K562 (cell line): ENCODE measurements at places on chromosomes 7 and 10.

DNA sequence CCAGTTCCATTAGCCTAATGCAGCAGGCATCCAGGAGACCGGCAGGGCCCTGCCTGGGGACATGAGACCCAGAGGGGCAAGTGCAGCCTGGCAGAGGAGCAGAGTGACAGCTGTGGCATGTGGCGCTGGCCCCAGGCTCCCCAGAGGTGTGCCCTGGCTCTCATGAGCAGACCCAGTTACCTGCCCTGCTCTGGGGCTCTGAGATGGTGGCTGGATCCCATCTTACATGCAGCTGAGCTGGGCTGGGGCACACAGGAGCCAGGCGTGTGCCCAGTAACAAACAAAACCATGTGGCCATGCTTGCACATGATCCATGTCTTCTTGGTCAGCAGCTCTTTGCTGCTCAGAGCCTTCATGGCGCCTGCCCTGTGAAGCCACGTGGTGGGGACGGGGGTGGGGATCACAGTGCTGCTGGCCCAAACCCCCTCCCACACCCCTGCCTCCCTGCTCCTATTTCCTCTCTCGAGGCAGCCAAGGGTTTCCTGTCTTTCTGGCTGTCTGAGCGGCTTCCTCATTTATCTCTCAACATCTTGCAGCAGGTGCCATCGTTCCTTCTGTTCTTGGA is 40.3 kb upstream of the GTF2I start:
- DNase-seq = peak; percentile 44

DNA sequence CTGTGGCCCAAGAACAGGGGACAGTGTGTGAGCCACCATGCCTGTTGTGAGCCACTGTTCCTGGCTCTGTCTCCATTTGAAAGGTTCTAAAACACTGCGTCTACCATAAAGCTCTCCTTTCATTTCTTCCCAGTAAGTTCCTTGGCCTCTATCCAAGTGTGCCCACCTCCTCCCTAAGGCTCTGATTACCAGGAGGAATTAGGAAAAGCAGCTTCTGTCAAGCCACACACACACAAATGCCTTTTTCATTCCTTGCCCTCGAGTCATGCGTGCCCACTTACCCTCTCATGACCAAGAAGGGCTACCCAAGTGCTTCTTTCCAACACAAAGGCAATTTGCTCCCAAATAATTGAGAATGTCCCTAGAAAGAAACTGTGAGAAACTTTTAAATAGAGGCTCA is 70.8 kb upstream of the PARD3 start:
- DNase-seq = no peak

- DNase-seq = no peak
Measured at GRCh38 chr7:148014541-148014940, 576.0 kb upstream of the C7orf33 start.

DNA sequence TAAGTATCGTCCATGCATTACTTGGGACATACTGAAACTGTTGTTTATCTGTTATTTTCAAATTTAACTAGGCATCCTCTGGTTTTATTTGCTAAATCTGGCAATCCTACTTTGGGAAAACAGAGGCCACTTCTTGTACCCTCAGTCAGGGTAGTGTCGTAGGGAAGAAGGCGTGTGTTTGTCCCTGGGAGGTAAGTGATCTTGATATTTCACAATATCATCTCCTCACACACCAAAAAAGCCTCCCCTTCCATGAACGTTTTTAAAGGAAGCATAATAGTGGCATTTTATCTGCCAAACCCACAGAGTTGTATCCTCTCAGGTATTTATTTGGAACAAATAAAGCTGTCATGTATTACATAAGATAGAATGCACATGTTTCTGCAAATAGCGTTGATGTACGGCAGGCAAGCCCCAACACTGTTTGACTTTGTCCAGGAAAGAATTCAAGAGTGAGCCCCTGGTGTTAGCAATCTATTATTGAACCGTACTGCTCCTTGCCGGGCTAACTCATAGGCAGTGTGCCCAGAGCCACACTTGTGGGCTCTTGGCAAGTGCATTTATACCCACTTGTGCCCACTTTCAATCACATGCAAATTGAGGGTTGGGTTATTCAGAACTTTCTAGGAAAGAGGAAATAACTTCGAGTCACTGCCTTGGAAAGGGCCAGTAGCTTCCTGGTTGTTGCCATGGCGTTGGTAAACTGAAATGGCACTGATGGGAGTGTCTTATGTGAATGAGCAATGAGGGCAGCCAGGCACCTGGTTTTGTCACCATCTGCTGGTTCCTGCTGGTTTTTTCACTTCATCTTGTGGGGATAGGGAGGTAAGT is 266.0 kb downstream of the USP6NL start:
- DNase-seq = no peak

DNA sequence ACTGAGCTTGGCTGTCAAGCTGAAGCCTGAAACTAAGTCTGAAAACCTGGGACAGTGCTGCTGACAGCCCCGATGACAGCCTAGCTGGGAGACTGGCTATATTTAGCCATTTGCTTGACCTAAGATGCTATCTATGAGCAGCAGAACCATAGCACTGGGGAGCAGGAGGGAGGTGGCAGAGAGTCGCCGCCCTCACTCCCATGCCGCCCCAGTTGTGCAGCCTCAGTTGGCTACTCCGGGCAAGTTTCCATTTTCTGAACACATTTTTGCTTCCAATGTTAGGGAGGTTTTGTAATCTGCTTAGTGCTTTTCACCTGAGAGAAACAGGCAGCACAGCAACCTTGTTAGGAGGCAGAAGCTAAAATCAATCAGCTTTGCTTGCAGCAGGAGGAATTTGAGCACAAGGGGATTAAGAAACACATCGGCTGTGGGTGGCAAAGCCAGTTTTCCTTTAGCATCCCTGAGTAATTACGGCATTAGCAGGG is 20.4 kb upstream of the C10orf71 start:
- DNase-seq = peak; percentile 52

- no peak for DNase-seq
Measured at GRCh38 chr7:96997512-96998032, 7.8 kb upstream of the DLX6 start.

GRCh38 chr10:24912215-24912614 is 40.2 kb downstream of the PRTFDC1 start:
- peak; percentile 20 for DNase-seq

DNA sequence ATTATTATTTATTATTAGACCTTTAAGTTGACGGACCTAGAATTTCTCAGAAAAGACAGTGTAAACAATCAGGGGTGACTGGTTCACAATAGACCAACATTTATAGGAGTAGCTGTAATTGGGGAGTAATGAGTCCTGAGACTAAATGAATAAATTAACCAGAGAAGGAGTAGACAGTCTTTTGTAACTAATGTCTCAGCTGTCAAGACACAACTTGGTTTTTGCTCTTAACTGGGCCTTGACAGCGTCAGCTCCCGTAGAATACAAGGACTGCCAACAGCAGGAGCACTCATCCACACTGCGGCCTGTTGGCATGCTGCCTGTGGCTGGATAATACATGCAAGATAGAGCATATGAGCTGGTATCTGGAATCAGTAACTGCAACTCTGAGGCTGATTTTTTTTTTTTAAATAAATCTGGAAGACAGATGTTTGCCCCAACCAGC is 123.9 kb downstream of the CACNA2D1 start:
- DNase-seq = no peak

DNA sequence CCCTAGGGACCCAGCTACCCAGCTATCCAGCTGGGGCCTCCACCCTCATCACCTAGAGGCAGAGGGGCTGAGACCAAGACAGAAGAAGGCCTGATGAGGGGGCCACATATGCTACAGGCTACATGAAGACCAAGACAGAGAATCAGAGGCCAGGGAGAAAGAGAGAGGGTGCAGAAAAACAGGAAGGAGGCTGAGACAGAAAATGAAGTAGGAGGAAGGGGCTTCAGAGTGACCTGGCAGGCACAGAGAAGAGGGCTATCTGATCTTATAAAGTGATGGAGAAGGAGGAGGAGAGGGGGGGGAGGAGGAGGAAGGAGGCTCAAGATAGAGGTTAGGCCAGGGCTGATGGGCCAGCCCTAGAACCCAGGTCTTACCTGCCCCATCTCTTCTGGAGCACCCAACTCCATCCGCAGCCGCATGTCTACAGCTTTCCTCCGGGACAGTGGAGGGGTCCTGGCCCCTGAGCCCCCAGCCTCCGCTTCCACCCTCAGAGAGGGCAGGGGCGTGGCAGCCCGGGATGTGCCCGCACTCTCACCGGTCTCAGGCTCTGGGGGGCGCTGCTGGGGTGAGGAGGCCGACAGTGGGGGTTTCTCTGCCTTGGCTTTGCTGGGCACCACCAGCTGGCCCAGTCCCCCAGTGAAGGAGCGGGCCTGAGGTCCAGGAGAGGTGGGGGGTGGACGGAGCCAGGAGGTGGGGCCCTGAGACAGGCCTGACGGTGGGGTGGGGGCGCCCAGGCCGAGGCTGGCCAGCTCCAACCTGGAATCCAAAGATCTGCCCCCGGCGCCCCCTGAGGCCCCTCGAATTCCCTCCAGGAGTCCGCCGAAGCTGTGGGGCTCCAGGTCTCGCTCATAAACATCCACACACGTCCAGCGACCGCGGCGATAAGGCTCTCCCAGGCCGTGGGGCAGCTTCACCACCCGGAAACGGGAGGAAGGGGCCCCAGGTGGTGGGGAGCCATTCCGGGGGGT is 1.8 kb downstream of the TSC22D4 start:
- peak; percentile 55 for DNase-seq

DNA sequence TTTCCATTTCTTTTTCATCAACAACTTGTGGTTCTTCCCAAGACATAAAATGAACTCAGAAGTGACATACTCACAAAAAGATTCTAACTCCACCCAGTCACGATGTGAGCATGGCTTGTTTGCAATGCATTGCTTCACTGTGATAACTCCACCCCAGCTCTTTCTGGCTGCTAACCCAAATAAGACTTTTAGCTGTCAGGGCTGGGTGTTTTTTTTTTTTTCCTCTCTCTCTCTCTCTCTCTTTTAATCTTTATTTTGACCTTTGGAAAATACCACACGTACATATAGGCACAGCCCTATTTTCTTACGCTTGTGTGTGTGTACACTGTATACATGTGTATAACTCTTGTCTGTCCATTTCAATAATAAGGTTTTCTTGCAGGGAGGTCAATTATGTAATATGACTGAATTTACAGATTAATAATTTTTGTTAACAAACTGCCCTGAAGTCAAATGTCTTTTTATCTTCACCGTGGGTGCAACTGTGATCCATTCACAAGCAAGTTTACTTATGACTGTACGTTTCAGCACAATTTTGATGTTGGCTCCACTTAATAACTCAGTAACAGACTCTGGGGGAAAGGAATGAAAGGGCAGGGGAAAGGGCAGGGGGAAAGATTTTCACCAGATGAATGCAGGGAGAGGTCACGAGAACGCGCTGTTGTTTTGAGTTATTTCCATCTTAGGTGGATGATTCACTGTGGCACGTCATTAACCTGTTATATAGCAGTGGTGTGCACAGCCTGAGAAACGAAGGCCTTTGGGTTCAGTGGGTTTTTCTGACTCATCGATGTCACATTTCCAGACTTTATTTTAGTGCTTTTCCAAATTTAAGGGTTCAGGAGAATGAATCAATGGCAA is 49.1 kb downstream of the APBB1IP start:
- no peak for DNase-seq

- no peak for DNase-seq
Measured at GRCh38 chr7:114921631-114922025, 266 bp upstream of the MDFIC start.

DNA sequence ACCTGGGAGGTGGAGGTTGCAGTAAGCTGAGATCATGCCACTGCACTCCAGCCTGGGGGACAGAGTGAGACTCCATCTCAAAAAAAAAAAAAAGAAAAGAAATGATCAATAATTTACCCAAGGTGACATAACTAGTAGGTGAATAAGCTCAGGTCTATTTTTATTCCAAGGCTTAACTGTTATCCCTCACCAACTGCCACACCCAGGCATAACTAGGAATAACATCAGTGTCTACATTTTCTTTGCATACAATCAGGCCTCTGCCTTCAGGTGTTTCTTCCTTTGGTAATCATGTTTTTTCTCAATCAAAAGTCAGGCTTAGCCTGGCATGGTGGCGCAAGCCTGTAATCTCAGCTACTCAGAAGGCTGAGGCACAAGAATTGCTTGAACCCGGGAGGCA is 26.6 kb downstream of the CPEB3 start:
- no peak for DNase-seq

DNA sequence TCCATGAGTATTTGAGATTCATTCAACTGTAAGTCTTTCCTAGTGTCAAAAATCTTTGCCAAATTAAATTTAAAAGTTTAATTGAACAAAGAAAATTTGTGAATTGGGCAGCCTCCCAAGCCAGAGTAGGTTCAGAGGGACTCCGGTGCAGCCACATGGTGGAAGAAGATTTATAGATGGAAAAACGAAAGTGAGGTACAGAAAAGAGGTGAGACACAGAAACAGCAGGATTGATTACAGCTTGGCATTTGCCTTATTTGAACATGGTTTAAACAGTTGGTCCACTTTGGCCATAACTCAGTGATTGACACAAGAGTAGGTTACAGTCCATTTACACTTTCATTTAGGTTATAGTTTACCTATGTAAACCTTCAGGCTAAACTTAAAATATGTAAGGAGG is 465.8 kb downstream of the ARL4A start:
- no peak for DNase-seq

- DNase-seq = no peak
Measured at GRCh38 chr7:15925608-15926007, 239.1 kb upstream of the MEOX2 start.
